ENCODE measurements at places on chromosomes 7 and 10. TPM values are rescaled to one million over a fixed set of nuclear protein-coding genes. Genes with fewer than 3 reads are reported as not detected.

The DNAH11 gene
- 0.20 TPM for total RNA-seq

The KIAA1549 gene
- total RNA-seq = 6.7 TPM

The CEP55 gene
- 68.6 TPM for total RNA-seq

The TRRAP gene
- total RNA-seq = 14.7 TPM

The CPA5 gene
- total RNA-seq = not detected

The FGFR2 gene
- 0.44 TPM for total RNA-seq

The IRF5 gene
- total RNA-seq = 13.4 TPM

The CRHR2 gene
- total RNA-seq = 0.05 TPM

The AQP1 gene
- total RNA-seq = 0.67 TPM

The SEMA3D gene
- 0.10 TPM for total RNA-seq

The AKR1D1 gene
- not detected for total RNA-seq

The NPY gene
- total RNA-seq = not detected

The ZCCHC24 gene
- total RNA-seq = 4.1 TPM

The TMEM236 gene
- total RNA-seq = 0.08 TPM

The SLC13A4 gene
- not detected for total RNA-seq

The NEUROD6 gene
- total RNA-seq = not detected

The EBF3 gene
- total RNA-seq = 0.19 TPM

The ELAPOR2 gene
- not detected for total RNA-seq

The SPOCK2 gene
- 0.45 TPM for total RNA-seq

The SLC39A12 gene
- total RNA-seq = not detected

The GPR85 gene
- total RNA-seq = not detected

The PYROXD2 gene
- total RNA-seq = 4.8 TPM
